ENCODE measurements at places on chromosomes 3 and 15. TPM values are rescaled to one million over a fixed set of nuclear protein-coding genes. Genes with fewer than 3 reads are reported as not detected.
A peak's percentile ranks its signal among the peaks of the same experiment; 100 is the strongest.

GRCh38 chr15:45027220-45027619 lies 4.2 kb downstream of the SORD start:
- no peak for DNase-seq

DNA sequence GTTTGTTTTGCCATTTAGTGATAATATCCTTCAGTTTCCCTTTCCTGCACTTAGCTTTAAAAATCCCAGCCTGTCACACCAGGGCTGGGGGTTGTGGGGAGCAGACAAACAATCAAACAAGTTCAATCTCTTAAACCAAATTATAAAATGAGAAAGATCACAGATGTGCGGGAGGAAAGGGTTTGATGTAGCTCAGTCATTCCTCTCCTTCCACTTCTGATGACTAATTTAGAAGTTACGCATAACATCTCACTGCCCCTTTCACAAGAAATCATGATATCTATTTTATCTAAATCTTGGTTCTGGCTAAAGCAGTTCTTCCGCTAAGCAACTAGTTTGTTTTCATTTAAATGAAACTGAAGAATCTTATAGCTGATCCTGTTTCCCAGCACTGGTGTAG lies 34.1 kb upstream of the ATG7 start:
- no peak for DNase-seq

DNA sequence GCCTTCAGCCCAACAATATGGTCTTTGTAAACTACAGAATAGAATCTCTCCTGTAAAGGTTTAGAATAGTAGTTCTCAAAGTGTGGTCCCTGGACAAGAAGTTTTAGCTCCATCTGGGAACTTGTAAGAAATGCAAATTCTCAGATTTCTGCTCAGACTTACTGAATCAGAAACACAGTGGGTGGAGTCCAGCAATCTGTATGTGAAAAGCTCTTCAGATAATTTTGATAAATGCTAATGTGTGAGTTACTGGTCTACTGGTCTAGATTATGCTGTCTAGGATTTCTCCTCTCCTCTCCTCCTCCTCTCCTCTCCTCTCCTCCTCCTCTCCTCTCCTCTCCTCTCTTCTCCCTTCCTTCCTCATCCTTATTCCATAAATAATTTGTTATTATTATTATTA lies 57.5 kb downstream of the RBMS3 start:
- DNase-seq, result no peak

- no peak for DNase-seq
Observed at GRCh38 chr3:184377882-184378445, at the start of gene THPO. Gene THPO (minus strand): TSS chr3:184378207. CDS start chr3:184376259, 1,948 bp downstream.

- DNase-seq, result no peak
Observed at GRCh38 chr3:190644766-190645165, 130.9 kb downstream of the IL1RAP start.

DNA sequence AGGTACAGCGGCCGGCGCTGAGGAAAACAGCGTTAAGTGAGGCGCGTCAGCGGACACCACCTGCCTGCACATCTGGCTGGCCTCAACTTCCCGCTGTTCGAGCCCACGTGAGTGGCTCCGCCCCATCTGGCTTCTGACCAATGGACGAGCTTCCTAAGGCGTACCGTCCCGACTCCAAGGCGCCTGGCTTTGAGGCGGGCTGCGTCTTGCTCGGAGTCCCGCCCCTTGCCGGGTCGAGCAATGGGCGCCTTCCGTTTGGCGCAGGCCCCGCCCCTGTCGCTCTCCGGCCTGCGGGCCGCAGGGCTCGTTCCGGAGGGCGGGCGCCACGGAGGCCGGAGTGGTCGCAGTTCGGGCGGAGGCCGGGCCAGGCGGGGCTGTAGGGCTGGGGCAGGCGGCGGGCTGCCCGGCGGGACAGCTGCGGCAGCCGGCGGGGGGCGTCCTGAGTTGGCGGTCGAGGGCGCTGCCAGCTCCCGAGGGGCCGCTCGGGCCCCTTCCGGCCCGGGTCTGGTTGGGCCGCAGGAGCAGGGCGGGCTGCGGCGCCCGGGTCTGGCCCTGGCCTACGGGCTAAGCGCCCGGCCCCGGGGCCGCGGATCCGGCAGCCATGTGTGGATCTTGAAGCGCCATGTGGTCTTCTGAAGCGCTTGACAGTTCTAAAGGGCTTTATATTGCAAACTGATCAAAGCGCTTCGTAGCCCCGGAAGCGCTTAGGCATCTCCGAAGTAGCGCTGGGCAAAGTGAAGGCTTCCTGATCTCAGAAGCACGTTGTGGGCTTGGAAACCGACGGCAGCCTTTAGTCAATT lies at the start of gene TATDN2:
TATDN2 (plus strand) TSS at position 276 of the 800 bp plus-strand sequence. CDS start 742 bp downstream, outside the sequence.
- peak; percentile 87 for DNase-seq

DNA sequence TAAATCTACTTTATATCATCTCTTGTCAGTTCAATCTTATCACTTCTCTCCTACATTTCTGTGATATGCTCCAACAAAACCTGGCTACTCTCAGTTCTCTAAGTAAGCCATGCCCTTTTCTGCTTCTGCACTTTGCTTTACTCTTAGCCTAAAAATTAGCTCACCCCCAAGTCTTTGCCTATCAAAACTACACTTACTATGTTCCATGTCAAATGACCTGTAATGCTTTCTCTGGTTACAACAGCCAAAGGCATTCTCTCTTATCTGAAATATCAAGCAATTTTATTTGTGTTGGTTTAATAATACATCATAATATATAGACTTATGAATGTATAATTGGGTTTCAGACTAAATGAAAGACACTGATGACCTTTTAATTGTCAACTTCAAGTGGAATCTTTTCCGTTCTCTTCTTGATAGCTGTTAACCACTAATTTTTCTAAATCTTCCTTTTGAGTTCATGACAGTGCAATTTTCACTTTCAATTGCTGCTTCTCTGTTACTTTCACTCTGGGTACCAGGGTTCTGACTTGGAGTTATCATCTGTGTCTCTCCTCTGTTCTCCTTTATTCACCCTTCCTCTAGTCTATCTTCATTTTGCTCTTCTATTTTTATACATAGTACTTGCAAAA lies 619.0 kb upstream of the GOLIM4 start:
- no peak for DNase-seq

- peak; percentile 57 for DNase-seq
Observed at GRCh38 chr3:57596495-57597126, 533 bp downstream of the ARF4 start.

DNA sequence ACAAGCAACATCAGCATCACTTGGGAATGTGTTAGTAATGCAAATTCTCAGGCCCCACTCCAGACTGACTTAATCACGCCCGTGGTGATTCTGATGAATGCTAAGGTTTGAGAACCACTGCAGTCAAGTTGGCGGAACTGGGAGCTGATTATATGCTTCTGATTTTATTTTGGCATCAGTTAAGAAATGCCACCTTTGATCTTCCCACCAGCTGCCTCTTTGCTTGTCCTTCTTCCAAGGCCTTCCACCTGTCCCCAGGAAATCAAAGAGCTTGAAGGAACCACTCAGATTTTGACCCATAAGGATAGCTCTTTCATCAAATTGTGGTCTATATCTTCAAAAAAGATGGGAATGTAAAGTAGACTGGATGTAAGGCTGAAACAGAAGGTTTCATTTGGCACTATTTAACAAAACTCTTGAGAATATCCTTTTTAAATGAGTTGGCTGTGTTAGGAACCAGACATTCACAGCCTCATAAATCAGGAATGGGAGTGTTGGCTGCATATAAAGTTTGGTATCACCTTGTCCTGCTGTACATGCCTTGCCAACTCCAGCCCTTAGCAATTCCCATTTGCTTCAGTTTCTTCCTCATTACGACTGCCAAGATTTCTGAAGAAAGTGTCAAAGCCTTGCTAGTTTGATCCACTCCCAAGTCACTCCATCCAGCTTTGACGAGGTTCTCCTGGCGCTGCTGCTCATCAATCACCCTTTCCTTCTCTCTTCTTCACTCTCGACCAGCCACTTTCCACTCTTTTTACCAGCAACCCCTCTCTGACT lies 125.8 kb upstream of the NPHP3 start:
- peak; percentile 39 for DNase-seq

The EPHB1 gene
- total RNA-seq, result 1.6 TPM

GRCh38 chr3:195025884-195026200 lies 245.1 kb downstream of the XXYLT1 start:
- DNase-seq, result no peak
